Activated CD8-positive, alpha-beta memory T cell treated with anti-CD3 and anti-CD28 coated beads for 1 hour (primary cell): ENCODE measurements at places on chromosomes 4 and X.

GRCh38 chr4:147479786-147480185 is 1.1 kb upstream of the EDNRA start:
- no peak for DNase-seq

GRCh38 chr4:73743795-73744194 is 3.4 kb downstream of the CXCL8 start:
- no peak for DNase-seq

- DNase-seq, result no peak
These were observed 553.6 kb downstream of the ADGRL3 start for GRCh38 chr4:61753739-61754138.

- no peak for DNase-seq
These were observed 12.0 kb upstream of the GPR78 start for GRCh38 chr4:8568068-8568668.

DNA sequence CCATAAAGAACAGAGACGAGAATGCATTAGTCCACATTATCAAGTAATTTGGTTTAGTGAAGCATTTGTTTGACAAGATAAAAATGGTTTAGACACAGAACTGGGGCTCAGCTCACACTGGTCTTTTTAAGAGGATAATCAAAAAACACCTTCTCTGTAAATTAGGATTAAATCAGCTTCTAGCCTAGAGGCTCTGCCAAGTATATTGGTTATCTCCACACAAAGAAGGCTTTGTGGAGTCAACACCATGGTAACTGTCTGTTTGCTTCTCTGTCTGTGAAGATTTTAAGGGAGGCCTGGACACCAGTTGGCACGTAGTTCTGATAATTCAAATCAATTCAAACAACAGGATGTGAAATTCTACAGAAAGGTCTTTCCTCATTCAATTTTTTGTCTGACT is 687.0 kb downstream of the DMD start:
- no peak for DNase-seq

- no peak for DNase-seq
These were observed 2.3 kb downstream of the DUSP9 start for GRCh38 chrX:153649178-153649914.

GRCh38 chrX:125651426-125651825 is 331.8 kb downstream of the TEX13C start:
- no peak for DNase-seq

- DNase-seq, result no peak
These were observed 23.3 kb upstream of the ANXA5 start for GRCh38 chr4:121720109-121720508.

GRCh38 chrX:139930916-139931645 is 1.8 kb downstream of the ATP11C start:
- DNase-seq, result no peak

DNA sequence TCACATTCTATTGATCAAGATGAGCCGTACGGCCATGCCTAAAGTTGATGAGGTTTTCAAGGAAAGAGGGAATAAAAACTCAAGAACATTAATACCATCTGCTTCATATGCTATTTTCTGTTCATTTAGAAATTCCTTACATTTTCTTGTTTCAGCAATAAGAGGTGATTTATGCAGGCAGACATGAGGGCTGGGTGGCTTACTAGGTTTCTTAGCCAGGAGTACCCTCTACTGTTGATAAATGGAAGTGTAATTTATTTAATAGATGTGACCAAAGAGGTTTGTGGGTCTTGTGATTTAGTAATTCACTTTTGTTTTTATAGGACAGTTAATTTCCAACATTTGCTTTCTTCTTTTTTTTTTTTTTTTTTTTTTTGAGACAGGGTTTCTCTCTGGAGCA is 6.4 kb upstream of the SMIM9 start:
- DNase-seq, result no peak

DNA sequence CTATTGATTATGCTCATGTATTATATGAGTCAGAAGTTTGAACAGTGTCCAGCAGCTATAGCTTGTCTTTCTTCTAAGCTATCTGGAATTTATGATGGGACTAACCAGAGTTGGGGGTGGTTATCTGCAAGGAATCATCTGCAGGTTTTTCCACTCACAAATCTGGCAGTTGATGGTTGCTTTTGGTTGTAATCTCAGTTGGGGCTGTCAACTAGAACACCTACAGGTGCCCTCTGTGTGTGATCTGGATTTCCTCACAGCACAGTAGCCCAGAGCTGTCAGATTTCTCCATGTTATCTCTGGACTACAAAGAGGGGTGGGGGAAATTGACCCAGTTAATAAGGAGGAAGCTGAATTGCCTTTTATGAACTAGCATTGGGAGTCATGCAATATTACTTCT is 51.4 kb upstream of the MAP9 start:
- DNase-seq, result no peak

DNA sequence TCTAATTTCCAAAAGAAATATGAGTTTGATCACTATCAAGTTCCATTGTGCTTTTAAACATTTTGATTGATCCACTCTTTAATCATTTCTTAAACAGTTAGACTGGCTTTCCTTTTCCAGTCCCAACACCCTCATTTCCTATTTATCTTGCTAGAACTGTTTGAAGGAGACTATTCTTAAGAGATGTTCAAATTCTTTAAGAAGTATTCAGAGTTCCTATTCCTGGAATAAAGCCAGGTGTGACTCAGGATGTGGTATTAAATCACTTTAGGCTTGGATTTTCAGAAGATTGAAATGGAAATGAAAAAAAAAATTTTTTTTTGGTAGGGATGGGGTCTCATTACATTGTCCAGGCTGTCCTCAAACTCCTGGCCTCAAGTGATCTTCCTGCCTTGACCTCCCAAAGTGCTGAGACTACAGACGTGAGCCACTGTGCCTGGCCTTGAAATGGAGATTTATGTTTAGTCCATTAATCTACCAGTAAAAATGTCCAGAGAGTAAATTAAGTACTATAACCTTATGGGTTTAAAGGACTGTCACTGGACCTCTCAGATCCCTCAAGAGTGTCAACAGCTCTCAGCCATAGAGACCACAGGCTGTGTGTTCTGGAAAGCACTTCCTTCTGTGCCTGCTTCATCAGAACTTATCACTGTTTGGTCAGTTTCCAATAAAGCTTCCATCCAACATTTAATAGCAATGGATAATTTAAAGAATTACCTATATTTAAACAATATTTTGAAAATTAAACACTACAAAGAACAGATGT is 90.7 kb downstream of the CDS1 start:
- no peak for DNase-seq

GRCh38 chr4:81574991-81575390 is 103.3 kb upstream of the RASGEF1B start:
- no peak for DNase-seq

GRCh38 chrX:40207626-40208025 is 109.9 kb upstream of the BCOR start:
- DNase-seq, result no peak

DNA sequence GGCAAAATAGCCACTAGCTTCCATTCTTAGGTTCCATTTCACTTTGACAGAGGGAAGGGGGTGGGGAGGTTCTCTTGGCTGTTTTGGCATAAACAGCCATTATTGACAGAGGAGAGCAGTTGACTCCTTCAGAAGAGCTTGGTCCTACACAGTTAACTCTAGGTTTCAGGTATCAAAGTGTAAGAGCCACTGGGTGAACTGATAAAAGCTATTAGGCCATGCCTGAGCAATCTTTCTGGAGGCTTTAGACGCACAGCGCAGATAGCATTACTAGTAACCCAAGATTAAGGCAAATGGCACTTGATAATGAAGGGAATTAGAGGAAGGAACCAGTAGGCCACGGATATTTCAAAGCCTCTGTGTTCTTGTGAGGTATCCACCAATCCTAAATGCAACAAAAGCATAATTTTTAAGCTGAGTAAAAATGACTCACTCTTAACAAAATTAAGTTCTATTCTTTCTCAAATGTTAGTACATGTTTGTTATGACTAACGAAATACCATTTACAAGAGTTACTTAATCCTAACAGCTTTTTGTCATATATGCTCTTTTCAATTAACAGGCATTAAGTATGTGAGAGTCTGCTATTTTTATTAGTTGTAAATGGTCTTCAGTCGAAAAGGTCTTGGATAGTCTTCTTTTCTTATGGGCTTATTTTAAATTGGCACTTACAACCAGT is 53.6 kb downstream of the SLC7A11 start:
- DNase-seq, result no peak

GRCh38 chr4:181365671-181366070 is 877.5 kb upstream of the TENM3 start:
- no peak for DNase-seq

GRCh38 chr4:22719218-22719617 is 26.5 kb downstream of the GBA3 start:
- DNase-seq, result no peak

DNA sequence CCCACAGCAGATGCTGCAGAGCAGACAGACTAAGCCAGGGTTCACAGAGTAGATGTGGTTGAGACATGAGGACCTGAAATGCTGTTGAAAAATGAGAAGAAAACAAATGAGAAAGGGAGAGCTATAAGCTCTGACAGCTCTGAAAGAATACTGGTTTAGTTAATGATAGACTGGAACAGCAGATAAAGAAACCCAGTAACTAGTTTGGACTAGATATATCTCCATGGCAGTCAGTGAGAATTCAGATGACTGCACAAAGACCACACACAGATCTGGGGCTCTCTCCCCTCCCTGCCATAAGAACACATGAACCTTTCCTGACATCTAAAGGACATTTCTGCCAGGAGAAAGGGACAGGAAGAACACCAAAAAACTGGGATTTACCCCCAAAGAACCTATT is 8.2 kb downstream of the NAA11 start:
- no peak for DNase-seq

DNA sequence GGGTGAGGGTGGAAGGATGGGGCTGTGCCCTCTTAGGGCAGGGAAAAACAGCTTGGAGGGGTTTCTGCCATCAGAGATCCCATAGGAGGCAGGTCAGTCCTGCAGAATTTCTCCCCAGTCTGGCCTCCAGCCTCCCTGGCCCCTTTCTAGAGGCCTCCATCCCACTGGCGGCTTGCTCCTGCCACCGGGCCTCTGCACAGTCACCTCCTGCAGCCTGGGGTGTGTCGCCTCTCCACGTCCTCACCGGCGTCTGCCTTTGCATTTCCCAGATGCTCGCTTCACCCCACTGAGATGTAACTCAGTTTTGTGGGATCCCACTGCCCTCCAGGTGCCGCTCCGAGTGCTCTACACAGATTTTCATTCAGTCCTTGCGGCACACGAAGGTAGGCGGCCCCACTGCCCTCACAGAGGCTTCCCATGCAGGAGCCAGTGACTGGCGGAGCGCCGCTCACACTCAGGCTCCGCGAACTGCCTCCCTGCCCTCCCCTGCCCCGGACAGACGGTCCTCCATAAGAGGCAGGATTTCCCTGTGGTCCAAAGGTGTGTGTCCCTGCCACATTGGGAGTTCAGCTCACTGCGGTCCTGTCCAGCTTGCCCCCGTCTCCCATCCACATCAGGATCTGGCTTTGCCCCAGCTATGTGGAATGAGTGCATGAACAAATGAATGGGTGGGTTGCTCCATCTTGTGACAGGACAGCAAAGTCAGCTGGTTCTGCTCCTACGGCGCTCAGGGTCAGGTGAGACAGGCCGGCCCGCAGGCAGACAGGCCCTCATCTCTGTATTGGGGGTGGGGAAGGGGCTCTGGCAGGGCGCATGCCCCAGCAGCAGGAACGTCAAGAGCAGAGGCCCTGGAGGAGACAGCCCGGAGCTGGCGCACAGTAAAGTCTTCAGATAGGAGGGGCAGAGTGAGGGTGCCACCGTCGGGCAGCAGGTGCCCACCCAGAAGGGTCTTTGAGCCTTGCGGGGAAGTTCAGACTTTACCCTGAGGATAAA is 2.7 kb upstream of the TMEM271 start:
- DNase-seq, result no peak

- no peak for DNase-seq
These were observed 46.9 kb downstream of the STK32B start for GRCh38 chr4:5098176-5098575.

DNA sequence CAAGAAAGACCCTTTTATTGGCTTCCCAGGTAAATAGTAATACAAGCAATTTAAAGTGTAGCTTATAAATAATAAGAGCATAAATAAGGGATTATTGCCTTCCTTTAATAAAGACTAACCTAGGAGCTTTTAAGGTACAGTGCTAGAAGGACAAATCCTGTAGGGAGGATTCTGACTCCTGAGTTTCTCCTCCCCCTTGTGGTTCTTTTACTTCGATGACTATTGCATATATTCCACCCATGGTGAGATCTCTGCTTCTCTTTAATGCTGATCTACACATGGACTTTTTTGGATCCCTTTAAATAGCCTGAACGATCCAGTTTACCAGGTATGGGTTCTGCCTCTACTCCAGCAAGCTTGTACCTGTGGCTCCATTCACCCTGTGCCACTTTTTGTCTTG is 2.5 kb downstream of the GALNT7 start:
- no peak for DNase-seq

DNA sequence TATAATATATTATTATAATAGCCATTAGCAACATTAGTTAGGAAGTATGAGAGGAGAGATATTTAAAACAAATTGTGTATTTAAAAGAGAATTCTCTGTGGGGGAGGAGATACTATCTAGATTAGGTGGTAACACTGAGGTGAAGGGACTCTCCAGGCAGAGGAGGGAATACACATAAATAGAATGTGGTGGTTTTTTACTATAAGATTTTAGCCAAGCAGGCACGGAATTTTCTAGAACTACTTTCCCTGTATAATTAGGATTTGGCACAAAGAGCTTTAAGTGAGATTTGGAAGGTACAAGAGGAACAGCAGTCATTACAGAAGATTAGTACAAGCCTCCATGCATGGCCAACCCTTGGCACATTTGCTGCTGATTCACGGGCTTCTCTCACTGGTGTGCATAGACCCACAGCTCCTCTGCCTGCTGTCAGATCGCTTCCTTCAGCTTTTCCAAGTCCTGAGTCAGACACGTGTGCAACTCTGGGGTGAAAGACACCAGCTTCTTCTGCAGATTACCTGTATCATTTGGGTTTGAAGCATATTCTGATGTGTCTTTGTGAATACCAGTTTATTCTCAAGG is 685.5 kb downstream of the KCTD8 start:
- no peak for DNase-seq

DNA sequence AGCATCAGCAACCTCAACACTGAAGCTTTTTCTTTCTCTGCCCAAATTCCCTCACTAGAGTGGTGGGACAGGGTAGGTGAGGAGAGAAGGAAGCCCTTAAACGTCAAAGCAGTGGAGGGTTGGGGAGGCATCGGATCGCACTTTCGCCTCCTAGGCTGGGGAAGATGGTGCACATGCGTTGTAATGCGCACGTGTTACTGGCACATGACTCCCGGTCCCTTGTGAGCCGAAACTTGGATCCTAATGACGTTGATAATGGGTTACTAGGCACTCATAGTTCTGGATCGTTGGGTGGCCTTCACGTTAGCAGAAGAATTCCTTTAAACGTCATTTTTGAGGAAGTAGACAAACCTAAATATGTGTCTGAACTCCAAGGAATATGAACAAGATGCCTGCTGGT is at the start of gene CBLL2:
CBLL2 (plus strand) TSS at position 301 of the 400 bp plus-strand sequence; CDS start at position 380, 79 bp downstream.
- no peak for DNase-seq
